ENCODE measurements at places on chromosomes 7 and 10.

DNA sequence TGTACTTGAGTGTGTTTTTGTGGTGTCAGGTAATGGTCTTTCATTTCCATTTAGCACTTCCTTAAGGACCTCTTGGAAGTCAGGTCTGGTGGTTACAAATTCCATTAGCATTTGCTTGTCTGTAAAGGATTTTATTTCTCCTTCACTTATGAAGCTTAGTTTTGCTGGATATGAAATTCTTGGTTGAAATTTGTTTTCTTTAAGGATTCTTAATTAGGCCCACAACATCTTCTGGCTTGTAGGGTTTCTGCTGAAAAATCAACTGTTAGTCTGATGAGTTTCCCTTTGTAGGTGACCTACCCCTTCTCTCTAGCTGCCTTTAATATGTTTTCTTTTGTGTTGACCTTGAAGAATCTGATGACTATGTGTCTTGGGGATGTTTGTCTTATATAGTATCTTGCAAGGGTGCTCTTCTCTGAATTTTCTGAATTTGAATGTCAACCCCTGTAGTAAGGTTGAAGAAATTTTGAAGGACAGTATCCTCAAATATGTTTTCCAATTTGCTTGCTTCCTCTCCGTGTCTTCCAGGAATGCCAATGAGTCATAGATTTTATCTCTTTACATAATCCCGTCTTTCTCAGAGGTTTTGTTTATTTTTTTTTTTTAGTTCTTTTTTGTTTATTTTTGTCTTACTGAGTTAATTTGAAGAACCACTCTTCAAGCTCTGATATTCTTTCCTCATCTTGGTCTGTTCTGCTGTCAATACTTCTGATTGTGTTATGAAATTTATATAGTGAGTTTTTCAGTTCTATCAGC, 70.2 kb downstream of the SLC39A12 start:
- no peak for DNase-seq

DNA sequence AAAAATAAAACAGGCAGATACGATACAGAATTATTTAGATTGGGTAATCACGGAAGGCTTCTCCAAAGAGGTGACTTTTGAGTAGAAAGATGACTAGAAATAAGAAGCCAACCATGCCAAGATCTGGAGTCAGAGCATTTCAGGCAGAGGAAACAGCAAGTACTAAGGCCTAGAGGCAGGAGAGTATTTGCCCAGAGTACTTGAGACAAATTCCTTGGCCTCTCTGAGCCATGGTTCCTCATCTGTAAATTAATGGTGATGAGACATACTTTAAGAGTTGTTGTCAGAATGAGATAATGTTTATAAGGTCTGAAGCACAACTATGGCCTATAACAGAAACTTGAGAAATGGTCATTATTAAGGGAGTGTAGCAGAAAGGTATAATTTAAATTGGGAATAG, 15.8 kb upstream of the GPR37 start:
- no peak for DNase-seq

DNA sequence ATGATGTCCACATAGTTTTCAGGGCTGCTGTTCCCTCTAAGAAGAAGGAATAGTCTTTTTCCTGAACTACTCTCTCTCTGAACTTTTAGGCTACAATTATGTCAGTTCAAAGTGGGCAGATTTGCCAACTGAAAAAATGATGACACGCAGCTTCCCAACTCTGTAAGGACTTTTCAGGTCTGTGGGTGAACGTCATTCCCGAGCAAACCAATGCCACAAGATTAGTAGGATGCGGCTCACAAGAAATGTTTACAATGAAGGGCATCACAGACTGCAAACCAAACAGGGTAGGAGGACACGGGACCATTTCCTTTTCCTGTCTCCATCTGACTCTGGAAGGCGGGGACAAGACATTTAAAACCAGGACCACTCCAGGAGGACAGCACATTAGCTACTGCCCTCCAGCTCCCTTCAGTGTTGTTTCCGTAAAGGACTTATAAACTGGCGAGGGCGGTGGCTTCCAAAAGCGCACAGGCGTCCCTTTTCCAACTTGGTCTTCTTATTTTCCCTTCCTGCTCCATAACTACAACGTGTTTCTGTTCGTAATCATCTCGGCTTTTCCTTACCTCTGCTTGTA, 539 bp upstream of the MKLN1 start:
- DNase-seq: peak; percentile 21

DNA sequence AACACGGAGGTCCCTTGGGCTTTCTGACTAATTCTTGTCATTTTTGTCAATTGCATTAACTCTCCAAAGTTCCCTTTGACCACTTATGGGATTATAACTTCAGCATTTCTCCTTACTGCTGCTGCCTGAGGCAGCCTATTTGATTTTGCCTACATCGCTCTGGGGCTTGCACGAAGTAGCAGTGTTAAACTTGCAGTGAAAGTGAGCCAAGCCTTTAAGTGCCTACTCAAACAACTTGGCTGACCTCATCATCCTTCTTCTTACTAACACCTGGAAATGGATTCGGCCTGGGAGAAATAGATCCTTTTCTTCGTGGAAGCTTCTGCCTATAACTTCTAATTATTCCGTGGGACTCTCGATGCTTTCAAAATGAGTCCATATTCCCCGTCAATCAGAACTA, 76.6 kb downstream of the DGKB start:
- DNase-seq: no peak

GRCh38 chr10:82622479-82622878, 747.5 kb downstream of the NRG3 start:
- no peak for DNase-seq

- DNase-seq: no peak
Measured at GRCh38 chr10:20614911-20615310, 282.2 kb downstream of the NEBL start.

DNA sequence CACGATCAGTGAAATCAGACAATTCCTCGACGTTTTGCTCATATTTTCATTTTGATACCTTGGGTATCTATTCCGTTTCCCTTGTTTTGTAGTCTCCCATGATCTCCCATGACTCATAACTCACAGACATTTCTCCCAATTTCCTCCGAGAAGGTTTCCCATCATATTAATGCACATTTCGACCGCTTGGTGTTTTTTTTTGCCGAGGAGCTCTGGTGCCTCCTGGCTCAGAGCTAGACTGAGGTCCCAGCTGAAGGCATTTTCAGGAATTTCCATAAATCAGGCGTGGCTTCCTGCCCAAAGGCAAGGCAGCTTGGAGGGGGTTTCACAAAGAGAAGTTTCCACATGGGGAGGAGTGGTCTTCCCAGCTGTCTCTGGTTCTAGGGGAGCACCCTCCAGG, 148.2 kb upstream of the TNS3 start:
- no peak for DNase-seq

GRCh38 chr10:69643779-69644657, 14.0 kb downstream of the FAM241B start:
- DNase-seq: no peak

- DNase-seq: no peak
Measured at GRCh38 chr7:138095972-138096935, 20.0 kb downstream of the AKR1D1 start.

- no peak for DNase-seq
Measured at GRCh38 chr10:131946321-131946751, 35.4 kb downstream of the BNIP3 start.

DNA sequence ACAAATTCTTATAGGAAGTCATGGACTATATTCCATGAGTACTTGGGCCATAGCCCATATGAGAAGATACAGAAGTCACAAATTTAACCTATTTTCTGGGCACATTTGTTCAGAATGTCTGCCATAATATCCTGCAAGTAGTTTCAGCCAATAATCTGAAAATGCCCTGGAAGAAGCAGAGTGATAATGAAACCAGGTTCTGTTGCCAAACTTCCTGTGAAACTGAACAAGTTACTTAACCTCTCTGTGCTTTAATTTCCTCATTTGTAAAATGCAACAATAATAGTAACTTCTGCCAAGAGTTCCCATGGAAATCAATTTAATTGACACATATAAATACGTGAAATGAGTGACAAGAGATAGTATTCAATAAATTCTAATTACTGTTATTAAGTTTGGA, 88.8 kb downstream of the SEMA3C start:
- peak; percentile 76 for DNase-seq

DNA sequence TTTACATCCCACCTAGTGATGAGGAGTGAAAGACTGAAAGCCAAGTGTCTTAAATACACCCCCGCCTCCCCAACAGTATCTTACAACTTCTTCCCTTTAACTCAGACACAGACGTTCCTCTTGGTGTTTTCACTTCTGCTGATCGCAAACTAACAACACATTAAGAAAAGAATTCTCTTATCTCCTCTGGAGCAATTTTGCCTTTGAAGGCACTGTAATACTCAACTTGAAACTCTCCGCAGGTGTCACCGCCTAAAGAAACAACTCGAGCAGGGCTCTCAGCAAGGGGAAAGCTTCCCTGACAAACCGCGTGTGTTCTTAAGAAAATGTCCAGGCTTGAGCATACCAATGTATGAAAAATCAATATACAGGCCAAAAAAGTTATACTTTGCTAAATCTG, 452 bp downstream of the SEMA3C start:
- DNase-seq: peak; percentile 32

GRCh38 chr7:2114926-2115759, 117.6 kb downstream of the MAD1L1 start:
- DNase-seq: no peak

DNA sequence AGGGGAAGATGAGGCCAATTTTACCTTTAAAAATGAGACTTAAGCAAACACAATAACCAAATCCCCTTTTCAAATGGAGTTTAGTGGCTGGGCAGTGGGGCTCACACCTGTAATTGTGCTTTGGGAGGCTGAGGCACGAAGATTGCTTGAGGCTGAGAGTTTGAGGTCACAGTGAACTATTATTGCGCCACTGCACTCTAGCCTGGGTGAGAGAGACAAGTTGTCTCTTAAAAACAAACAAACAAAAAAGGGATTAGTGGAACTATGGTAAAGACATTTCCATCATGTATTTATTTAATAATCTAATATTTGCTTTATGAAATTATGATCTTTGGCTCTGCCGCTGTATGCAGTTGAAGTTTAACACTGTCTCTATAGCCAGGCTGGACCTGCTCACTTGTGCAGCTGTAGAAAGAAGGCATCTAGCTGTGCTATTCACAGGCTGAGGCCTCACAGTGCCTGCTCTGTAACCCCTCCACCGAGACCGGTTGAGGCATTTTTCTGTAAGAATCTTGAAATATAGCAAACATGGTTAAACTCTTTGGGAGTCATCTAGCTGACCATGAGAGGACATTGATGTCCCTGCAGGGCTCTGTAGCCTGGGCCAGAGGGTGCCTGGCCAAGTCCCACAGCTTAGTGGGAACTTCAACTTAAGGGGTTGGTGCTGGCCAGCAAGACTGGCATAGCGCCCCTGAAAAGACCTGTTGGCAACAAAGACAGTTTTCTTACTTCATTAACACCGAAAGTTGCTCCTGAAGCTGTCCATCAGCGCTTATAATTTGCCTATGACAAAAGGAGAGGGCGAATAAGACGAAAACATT, 131.8 kb downstream of the BMPER start:
- no peak for DNase-seq

GRCh38 chr10:132113766-132114365, 48.1 kb downstream of the JAKMIP3 start:
- DNase-seq: no peak

DNA sequence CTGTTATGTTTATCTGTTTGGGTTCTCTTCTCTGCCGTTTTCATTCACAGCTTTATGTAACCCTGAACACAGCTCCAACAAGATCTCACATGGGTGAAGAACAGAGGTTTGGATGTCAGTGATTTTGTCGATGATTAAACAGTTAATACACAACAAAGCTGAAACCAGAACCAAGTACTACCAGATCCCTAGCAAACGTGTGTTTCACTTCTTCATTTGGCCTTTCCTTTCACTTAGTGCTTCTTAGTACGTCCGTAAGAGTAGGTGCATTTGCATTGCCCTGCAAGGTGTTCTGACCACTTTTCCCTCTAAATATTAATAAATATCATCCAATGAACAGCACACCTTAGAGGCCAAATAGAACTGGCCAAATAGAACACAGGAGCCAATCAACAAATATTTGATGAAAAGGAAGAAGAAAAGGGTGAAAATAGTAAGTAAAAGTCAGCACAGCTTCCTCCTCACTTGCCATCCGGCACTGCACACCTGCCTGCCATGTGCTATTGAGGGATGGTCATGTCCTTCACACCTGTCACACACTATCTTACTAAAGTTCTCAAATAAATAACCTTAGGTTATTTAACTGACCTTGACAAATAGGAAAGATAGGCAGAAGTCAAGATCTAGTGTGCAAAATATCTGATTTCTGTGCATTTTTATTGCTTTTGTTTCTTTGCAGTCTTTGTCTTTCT, 252.6 kb upstream of the ANKRD30A start:
- no peak for DNase-seq

DNA sequence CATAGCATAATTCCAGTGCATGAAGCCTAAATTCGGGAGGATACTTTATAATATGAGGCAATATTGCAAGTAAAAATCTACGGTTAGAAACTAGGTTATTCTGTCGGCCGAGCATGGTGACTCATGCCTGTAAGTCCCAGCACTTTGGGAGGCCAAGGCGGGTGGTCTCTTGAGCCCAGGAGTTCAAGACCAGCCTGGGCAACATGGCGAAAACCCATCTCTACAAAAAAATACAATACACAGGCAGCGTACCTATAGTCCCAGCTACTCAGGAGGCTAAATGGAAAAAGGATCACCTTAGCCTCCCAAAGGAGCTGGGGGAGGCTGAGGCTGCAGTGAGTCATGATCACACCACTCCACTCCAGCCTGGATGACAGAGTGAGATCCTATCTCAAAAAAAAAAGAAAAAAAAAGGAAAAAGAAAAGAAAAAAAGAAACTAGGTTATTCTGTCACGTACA, 14.2 kb downstream of the SKAP2 start:
- no peak for DNase-seq

DNA sequence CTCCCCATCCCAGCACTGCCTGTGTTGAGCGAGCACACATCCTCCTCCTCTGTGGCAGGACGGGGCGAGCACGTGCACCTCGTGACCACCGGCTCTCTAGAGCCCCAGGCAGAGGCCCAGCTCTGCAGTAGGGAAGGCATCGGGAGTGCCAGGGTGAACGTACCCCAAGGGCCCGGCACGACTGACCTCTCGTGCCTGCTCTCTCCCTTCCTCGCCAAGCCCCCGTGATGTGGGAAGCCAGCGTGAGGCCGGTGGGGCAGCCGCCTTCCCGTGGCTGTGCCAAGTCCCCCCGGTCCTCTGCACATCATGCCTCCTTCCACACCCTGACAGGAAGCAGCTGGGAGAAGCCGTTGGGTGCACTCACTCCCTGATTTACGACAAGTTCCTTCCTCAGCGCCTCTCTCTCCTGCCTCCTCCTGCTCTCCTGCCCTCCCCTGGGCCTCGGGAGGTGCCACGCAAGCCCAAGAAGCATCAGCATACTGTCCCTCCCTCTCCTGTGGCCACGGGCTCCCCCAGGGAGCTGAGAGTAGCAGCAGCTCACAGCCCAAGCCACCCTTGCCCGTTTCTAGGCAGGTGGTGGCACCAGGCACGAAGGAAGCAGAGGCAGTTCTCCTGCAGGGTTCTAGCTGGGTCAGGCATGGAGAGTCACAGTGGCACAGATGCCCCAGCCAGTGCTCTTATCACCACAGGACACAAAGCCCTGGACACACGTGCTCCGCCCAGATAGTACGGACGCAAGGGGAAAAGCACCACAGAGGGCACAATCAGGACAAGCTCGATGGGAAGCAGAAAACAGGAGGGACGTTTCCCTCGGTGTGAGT, 47.0 kb downstream of the AMZ1 start:
- DNase-seq: peak; percentile 78

GRCh38 chr10:66982792-66983474, 57.1 kb downstream of the LRRTM3 start:
- no peak for DNase-seq

Measured in CD14-positive monocyte (primary cell).